ENCODE measurements at places on chromosomes 12 and 14. TPM values are rescaled to one million over a fixed set of nuclear protein-coding genes. Genes with fewer than 3 reads are reported as not detected.

- H3K4me1 ChIP-seq: peaks cover 71% of the 10 kb centered on the region
- H3K27me3 ChIP-seq: no peaks in the 10 kb centered on the region
- H3K4me3 ChIP-seq: peak overlapping the region; percentile 83
- H3K36me3 ChIP-seq: peaks cover 46% of the 10 kb centered on the region
Observed at GRCh38 chr14:21022686-21023085, 2.2 kb downstream of the NDRG2 start.

- H3K4me1 ChIP-seq: peaks cover 39% of the 10 kb centered on the region
- no peak overlapping the region for H3K27ac ChIP-seq
- H3K36me3 ChIP-seq: no peaks in the 10 kb centered on the region
- H3K4me3 ChIP-seq: no peak overlapping the region
- H3K27me3 ChIP-seq: no peaks in the 10 kb centered on the region
Observed at GRCh38 chr12:40107803-40108620, 2.1 kb upstream of the SLC2A13 start.

TBC1D30 gene
- total RNA-seq: 0.77 TPM

PUS7L gene
- total RNA-seq: 4.3 TPM

DNA sequence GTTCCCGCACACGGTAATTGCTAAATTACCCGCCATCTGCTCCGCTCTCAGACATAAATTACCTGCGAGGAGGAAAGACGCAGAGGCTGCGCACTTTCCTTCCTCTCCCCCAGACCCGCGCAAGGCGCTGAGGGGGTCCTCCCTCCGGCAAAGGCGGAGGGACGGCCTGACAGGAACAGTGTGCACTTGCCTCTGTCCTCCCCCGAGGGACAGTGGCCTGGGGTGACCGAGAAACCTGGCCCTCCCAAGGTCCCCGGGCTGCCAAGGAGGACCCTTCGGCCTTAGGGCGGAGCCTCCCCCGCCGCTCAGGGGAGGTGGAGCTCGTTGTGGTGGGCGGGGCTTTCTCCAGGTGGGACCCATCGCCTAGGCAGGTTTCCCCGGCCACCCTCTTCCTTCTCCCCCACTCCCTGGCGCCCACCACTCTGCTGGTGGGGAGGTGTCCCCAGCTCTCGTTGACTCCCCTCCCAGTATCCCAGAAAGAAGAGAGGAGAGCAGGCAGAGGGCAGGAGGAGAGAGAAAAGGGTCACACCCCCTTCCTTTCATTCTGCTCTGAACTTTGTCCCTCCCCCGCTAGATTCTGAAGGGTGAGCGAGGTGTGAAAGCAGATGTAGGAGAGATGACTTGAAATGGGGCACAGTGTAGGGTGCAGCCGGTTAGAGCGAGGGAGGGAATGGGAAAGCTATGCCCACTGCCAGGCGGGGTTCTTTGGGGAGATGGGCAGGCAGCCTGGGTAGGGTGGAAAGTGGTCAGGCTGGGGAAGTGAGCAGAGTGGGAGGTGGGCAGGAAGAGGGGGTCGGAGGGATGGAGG lies 11.4 kb upstream of the CALCOCO1 start:
- H3K4me3 ChIP-seq: peak overlapping the region; percentile 15
- peaks cover 36% of the 10 kb centered on the region for H3K4me1 ChIP-seq
- H3K27ac ChIP-seq: no peak overlapping the region
- H3K27me3 ChIP-seq: peaks cover 83% of the 10 kb centered on the region

GRCh38 chr14:60862283-60862682 lies 118.6 kb downstream of the TRMT5 start:
- no peak for DNase-seq
- peaks cover 50% of the 10 kb centered on the region for H3K4me1 ChIP-seq
- H3K27me3 ChIP-seq: no peaks in the 10 kb centered on the region
- H3K4me3 ChIP-seq: peak overlapping the region; percentile 3
- H3K36me3 ChIP-seq: peaks cover 6% of the 10 kb centered on the region

DNA sequence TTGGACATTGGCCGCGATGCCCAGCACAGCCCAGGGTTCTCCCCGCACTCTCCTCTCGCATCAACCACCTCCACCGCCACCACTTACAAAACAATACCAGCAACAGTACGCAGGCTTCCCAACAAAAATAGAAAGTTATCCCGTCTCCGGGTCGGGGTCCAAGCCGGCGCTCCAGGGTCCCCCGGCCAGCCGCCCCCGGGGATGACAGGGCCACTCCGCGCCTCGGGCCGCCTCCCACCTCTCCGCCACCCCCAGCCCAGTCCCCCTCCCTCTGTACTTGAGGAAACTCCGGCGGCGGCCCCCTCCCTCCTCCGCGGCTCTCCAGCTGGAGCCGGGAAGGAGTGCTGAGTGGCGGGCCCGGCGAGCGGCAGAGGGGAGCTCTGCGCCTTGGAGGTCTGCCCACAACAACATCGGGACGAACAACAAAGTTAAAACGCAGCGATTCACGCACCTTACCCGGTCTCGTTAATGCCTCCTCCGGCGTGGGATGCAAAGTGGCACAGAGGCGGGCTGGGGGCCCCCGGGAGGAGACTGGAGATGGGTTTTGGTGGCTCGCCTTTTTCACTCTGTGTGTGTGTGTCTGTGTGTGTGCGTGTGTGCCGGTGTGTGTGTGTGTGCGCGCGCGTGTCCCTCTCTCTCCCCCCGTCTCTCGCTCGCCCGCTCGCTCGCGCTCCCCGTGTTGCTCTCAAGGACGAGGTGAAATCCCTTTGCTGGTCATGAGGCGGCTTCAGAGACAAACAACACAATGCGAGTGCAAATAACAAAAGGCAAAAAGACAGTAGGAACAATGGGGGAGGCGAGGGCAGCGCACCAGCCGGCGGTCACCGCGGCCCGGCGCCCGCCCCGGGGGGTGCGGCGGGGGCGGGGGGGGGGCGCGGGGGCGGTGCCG lies 386.8 kb downstream of the BCAT1 start:
- H3K27me3 ChIP-seq: peaks cover 48% of the 10 kb centered on the region
- H3K4me1 ChIP-seq: peaks cover 26% of the 10 kb centered on the region
- peak; percentile 71 for DNase-seq
- peak overlapping the region; percentile 85 for H3K27ac ChIP-seq

GRCh38 chr12:70185301-70185700 lies 57.9 kb upstream of the CNOT2 start:
- H3K27ac ChIP-seq: no peak overlapping the region
- no peaks in the 10 kb centered on the region for H3K4me1 ChIP-seq
- H3K36me3 ChIP-seq: no peaks in the 10 kb centered on the region
- no peak for DNase-seq
- no peaks in the 10 kb centered on the region for H3K27me3 ChIP-seq

- H3K27me3 ChIP-seq: no peaks in the 10 kb centered on the region
- peaks cover 23% of the 10 kb centered on the region for H3K4me1 ChIP-seq
- no peak overlapping the region for H3K4me3 ChIP-seq
- H3K27ac ChIP-seq: no peak overlapping the region
Observed at GRCh38 chr14:105261781-105262180, 13.4 kb downstream of the BTBD6 start.

GRCh38 chr14:99349721-99350495 lies 77.9 kb upstream of the BCL11B start:
- H3K4me3 ChIP-seq: no peak overlapping the region
- no peaks in the 10 kb centered on the region for H3K36me3 ChIP-seq
- H3K27me3 ChIP-seq: peaks cover 25% of the 10 kb centered on the region
- DNase-seq: no peak
- H3K27ac ChIP-seq: no peak overlapping the region
